ENCODE measurements at places on chromosomes 3 and 15.

- no peak for DNase-seq
Observed at GRCh38 chr3:45441584-45442310, 53.4 kb downstream of the LARS2 start.

- no peak for DNase-seq
Observed at GRCh38 chr3:141261472-141262307, 30.1 kb downstream of the PXYLP1 start.

- DNase-seq = no peak
Observed at GRCh38 chr3:191239407-191240031, 40.5 kb downstream of the OSTN start.

GRCh38 chr3:188339410-188340295 is 185.7 kb downstream of the LPP start:
- DNase-seq = no peak

- peak; percentile 88 for DNase-seq
Observed at GRCh38 chr15:93087825-93088199, 1.2 kb downstream of the RGMA start.

- DNase-seq = no peak
Observed at GRCh38 chr15:69574506-69574905, 121.9 kb downstream of the RPLP1 start.

GRCh38 chr15:73991260-73991659 is 835 bp downstream of the STOML1 start:
- DNase-seq = peak; percentile 50

All from Ammon's horn (tissue), 1 donor.